ENCODE measurements at places on chromosomes 3 and 15. TPM values are rescaled to one million over a fixed set of nuclear protein-coding genes. Genes with fewer than 3 reads are reported as not detected.

- no peak overlapping the region for H3K27ac ChIP-seq
- H3K4me1 ChIP-seq, result no peaks in the 10 kb centered on the region
- no peaks in the 10 kb centered on the region for H3K27me3 ChIP-seq
Observed at GRCh38 chr15:72141171-72142084, 23.2 kb downstream of the SENP8 start.

DNA sequence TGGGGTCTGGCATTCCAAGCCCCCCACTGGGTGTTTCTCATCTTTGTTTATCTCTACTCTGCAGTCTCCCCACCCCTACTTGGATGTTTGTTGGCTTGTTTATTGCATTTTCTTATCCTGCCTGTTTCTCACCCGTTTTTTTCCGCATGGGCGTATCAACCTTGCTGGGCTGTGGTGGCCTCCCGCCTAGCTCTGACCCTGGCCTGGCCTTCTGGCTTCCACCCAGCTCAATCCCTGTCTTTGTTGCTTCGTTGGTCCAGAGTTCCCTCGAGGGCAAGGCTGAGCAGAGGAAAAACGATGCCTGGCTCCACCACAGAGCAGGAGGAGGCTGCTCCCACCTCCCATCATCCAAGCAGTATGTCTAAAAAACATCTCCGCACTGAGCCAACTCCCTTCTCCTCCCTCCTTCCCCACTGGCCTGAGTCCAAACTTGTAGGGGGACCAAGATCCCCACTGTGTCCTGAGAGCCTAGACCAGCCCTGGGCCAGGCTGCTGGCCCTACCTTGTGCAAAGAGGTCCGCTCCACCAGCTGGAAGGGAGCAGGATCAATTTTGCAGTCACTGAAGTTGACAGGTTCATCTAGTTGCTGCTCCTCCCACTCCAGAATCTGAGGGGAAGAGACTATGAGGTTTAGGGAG lies 9.8 kb downstream of the CLCN2 start:
- H3K36me3 ChIP-seq, result no peaks in the 10 kb centered on the region
- peaks cover 12% of the 10 kb centered on the region for H3K4me1 ChIP-seq
- no peaks in the 10 kb centered on the region for H3K27me3 ChIP-seq
- DNase-seq, result peak; percentile 58
- peak overlapping the region; percentile 34 for H3K27ac ChIP-seq

DNA sequence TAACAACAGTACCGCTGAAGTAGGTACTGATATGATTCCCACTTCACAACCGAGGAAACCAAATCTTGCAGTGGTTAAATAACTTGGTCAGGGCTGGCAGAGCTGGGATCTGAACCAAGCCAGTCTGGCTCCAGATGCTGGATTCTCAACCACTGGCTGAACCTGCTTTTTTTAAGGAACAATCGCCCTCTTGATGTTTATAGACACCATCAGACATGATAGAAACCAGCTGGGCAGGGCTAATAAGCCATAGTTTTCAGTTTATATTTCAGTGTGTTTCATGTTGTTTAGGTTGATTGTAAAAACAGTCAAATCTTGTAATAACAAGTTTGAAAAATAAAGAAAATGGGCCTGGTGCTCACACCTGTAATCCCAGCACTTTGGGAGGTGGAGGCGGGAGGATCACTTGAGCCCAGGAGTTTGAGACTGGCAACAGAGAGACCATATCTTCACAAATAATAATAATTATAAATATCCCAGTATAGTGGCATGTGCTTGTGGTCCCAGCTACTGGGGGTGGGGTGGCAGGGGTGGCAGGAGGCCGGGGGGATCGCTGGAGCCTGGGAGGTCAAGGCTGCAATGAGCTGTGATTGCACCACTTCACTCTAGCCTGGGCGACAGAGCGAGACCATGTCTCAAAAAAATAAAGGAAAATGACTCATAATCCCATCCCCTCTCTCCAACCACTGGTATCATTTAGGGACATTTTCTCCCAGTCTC lies 36.7 kb downstream of the XYLB start:
- no peaks in the 10 kb centered on the region for H3K36me3 ChIP-seq
- H3K27me3 ChIP-seq, result no peaks in the 10 kb centered on the region
- no peak overlapping the region for H3K27ac ChIP-seq
- DNase-seq, result no peak
- H3K4me1 ChIP-seq, result no peaks in the 10 kb centered on the region
- no peak overlapping the region for H3K4me3 ChIP-seq

GRCh38 chr15:78264304-78265136 lies at the start of gene DNAJA4:
Gene DNAJA4 (plus strand): TSS chr15:78264562. CDS start chr15:78264764, 202 bp downstream.
- peak within 1 kb of the TSS; percentile 43 for H3K27ac ChIP-seq
- peaks cover 6% of the 10 kb centered on the region for H3K4me1 ChIP-seq
- H3K4me3 ChIP-seq, result peak within 1 kb of the TSS; percentile 57
- H3K36me3 ChIP-seq, result no peaks in the 10 kb centered on the region

GRCh38 chr15:95559875-95560394 lies 770.6 kb upstream of the NR2F2 start:
- H3K4me3 ChIP-seq, result no peak overlapping the region
- no peaks in the 10 kb centered on the region for H3K27me3 ChIP-seq
- DNase-seq, result no peak

GRCh38 chr3:185594073-185594472 lies 8.0 kb downstream of the SENP2 start:
- no peak overlapping the region for H3K4me3 ChIP-seq
- no peak for DNase-seq

GRCh38 chr3:149336925-149337324 lies 3.5 kb upstream of the TM4SF18 start:
- H3K4me3 ChIP-seq, result no peak overlapping the region
- H3K4me1 ChIP-seq, result peaks cover 12% of the 10 kb centered on the region
- DNase-seq, result no peak

GRCh38 chr3:36494461-36495109 lies 114.3 kb downstream of the STAC start:
- no peaks in the 10 kb centered on the region for H3K27me3 ChIP-seq
- no peaks in the 10 kb centered on the region for H3K36me3 ChIP-seq
- no peak overlapping the region for H3K4me3 ChIP-seq
- H3K4me1 ChIP-seq, result no peaks in the 10 kb centered on the region
- DNase-seq, result no peak

DNA sequence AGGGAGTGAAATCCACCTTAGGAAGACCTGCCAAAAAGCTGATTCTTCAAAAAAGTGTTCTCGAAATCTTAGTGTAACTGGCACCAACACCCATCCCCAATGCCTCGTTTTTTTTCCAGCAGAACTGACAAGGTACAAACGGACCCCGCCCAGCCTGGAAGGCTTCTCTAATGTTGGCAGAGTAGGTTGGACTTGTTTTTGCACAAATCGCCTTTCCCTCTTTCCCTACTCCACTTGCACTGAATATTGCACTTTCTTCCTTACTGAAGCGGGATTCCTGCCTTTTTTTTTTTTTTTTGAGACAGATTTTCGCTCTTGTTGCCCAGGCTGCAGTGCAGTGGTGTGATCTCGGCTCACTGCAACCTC lies 544 bp upstream of the TIMMDC1 start:
- H3K36me3 ChIP-seq, result no peaks in the 10 kb centered on the region
- H3K4me3 ChIP-seq, result peak overlapping the region; percentile 73
- peaks cover 8% of the 10 kb centered on the region for H3K4me1 ChIP-seq
- H3K27ac ChIP-seq, result no peak overlapping the region
- no peaks in the 10 kb centered on the region for H3K27me3 ChIP-seq
- no peak for DNase-seq

DNA sequence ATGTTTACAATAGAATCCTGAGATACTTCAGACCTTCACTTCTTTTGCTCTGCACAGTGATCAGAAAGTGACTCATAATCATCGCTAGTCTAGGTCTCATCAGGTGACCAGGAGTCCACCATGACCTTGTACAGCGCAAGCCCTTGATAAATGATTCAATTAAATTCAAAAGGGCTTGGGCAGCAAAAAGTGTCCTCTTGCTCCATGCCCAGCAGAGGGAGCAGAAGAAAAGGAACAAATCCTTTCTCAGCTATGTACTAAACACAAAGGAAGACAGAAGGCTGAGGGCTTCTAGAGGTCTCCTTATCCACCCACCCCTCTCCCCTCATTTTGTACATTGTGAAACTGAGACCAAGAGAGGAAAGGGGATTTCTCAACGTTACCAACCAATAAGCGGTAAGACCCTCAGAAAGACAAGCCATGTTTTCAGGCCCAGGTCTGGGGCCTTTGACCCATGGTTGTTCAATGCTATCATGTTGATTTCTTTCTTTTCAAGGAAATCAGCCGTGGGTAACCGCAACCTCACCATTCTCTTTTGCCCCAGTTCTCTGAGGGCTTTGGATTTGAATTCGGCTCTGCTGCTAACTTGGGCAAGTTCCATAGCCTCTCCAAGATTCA lies 74.8 kb downstream of the AQP9 start:
- peaks cover 2% of the 10 kb centered on the region for H3K4me1 ChIP-seq
- no peaks in the 10 kb centered on the region for H3K27me3 ChIP-seq
- H3K27ac ChIP-seq, result no peak overlapping the region

DNA sequence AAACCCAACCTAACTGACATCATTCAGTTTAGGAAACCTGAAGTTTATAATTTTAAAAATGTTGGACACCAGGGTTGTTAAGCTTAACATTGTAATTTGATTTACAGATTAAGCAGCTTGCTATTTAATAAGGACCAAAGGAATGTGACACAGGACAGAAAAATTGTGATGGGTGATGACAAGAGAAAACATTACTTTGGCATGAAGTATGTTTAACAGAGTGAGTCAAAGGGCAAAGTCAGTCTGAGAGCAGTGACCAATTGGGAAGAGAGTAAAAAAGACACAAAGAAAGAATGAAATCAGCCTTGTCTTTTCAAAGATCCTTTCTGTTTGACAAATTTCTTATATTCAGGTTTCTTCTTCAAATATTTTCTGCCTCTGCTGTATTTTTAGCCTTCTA lies 1301.6 kb downstream of the SI start:
- H3K36me3 ChIP-seq, result no peaks in the 10 kb centered on the region
- no peaks in the 10 kb centered on the region for H3K4me1 ChIP-seq

DNA sequence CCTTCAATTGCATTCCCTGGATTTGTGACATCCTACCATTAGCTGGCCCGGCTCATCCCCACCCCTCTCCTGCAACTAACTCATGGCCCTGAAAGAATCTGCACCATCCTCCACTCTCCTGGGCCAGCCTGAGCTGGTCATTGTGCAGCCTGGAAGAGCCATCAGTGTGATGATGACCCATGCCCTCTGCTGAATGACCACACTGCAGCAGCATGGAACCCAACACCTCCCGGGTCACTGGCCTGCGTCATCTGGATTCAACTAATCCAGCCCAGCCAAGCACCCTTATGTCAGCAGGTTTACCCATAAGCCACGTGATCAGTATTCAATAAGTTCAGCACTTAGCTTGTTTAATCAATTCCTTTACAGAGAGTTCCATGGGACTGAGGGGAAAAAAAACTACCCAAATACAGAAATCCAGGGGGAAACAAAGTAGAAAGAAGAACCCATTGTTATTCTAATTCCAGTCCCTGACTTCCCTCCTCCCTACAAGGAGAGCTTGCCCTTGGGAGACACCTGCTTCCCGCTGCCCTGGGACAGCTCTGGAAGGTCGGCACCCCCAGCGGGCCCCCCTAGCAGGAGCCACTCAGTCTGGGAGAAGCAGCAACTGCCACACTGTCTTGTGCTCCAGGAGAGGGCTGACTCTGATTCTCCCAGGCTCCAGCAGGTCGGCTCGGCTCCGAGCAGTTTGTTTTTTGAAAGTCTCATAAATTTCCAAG lies 309.1 kb upstream of the TLE3 start:
- H3K36me3 ChIP-seq, result no peaks in the 10 kb centered on the region
- H3K27ac ChIP-seq, result no peak overlapping the region
- H3K4me3 ChIP-seq, result no peak overlapping the region
- H3K4me1 ChIP-seq, result no peaks in the 10 kb centered on the region
- no peak for DNase-seq

DNA sequence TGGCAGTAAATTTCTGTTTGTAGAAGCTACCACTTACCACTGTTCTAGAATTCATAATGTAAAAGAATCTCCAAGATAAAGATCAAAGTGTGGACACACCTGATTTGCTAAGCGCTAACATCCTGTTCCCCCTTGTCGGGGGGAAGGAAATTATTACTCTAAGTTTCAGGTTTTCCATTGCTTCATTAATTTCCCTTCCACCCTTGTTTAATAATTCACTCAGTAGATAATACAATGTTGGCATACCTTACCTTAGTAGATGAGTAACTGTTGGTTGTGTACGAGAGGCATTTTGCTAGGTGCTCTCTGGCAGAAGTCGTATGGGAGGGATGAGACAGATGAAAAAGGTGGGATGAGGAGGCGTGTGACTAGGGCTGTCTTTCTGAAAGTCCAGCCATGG lies 641.2 kb upstream of the ARRDC4 start:
- H3K27ac ChIP-seq, result no peak overlapping the region
- H3K36me3 ChIP-seq, result no peaks in the 10 kb centered on the region
- no peaks in the 10 kb centered on the region for H3K27me3 ChIP-seq
- no peaks in the 10 kb centered on the region for H3K4me1 ChIP-seq
- H3K4me3 ChIP-seq, result no peak overlapping the region
- DNase-seq, result no peak

GRCh38 chr3:4720316-4721075 lies 227.3 kb downstream of the ITPR1 start:
- no peaks in the 10 kb centered on the region for H3K27me3 ChIP-seq
- H3K4me1 ChIP-seq, result peaks cover 11% of the 10 kb centered on the region

Gene SERINC4
- 0.07 TPM for total RNA-seq

Gene ARNT2
- 18.4 TPM for total RNA-seq

Gene TP63
- total RNA-seq, result 0.69 TPM

Gene PRR20G
- not detected for total RNA-seq

Gene GDPGP1
- 8.3 TPM for total RNA-seq

All from ovary (tissue), 10 donors.